ENCODE measurements at places on chromosomes 1 and 21. TPM values are rescaled to one million over a fixed set of nuclear protein-coding genes. Genes with fewer than 3 reads are reported as not detected.

Gene TNFRSF4
- not detected for total RNA-seq

Gene C1orf226
- 0.29 TPM for total RNA-seq

DNA sequence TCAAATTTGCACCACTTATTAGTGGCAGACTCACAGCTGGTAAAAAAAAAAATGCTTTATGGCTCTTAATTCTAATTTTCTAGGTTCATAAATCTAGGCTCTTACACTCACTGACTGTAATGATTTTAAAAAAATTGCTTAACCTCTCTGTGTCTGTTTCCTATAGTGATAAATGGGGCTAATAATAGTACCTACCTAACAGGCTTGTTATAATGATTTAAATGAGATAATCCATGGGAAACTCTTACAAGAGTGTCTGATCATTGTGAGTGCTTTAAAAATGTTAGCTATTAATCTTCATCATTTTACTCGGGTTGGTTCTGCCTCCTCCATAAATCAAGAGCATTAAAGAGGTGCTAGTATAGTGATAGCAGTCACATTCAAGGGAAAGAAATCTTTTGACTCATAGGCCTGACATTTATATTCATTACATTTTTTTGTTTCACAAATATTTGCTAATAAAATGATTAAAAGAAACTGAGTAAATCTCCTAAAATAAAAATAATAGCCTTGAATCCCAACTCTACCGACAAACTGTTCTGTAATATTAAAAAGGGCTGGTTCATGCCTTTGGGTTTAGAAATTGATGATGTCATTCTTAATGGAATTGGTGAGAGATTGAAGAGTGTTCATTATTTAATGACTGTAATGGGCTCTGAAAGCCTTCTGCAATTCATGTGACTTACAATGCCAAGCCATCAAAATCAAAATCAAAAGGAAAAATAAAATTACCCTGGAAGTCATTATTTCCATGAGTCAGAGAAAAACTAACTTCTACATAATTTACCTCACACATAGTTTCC lies 93.9 kb upstream of the PALMD start:
- no peak for DNase-seq

Gene SZT2
- 42.0 TPM for total RNA-seq

DNA sequence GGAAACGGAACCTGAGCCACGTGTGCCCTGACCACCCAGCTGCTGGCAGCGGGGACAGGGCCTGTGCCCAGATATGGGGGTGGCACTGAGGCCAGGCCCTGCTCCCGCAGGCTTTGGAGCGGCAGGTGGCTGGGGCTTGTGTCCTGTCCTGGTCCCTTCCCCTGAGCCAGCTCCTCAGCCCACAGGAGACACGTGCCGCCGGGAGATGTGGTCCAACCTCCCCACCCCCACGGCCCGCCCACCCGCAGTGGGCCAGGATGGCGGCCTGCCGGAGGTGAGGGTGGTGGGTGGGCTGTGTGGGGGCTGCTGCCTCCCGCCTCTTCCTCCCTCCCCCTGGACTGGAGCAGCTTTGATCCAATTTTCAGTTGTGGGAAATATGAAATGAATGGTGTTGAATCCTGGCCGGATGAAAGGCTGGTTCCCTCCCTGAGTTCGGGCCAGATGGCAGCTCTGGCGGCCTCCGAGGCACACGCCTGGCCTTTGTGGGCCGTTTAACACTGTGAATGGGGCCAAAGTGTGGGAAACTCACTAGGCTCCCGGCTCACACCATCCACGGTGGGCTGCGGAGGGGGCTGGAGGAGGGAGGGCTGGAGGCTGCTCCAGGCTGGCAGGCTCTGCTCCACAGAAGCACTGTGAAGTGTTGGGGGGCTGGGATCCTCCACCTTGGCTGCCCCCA lies 2.6 kb upstream of the HES5 start:
- DNase-seq: no peak

Gene PRXL2B
- total RNA-seq: 9.4 TPM

DNA sequence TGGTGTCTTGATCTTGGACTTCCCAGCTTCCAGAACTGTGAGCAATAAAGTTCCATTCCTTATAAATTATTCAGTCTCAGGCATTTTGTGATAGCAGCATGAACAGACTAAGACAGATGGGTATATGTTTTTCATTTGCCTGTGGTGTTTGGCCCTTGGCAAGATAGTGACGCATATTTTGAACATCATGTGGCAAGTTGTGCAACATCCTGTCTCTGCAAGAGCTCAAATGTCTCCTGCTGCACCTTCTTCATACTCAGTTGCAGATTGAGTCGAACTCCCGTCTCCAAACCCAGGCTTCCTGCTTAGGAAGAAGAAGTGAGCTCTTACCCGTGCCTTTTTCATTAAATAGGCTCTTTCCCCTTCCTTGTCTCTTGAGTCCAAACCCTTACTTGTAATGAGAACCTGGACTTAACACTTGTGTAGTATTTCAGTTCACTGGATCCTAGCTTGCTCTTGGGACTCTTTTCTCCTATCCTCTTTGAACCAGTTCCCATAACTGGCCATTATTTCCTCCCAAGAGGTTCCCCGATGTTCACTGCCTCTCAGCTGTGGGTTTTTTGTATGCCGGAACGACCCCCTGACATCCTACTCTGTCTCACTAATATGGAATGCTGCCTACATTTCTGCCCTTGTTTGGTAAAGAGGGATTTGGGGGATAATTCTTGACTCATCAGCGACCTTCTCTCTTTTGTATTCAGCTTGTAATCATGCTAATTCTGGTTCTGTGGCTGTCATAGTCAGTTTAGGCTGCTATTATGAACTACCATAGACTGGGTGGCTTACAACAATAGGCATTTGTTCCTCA lies 125.0 kb upstream of the KCNK2 start:
- peak; percentile 50 for DNase-seq

DNA sequence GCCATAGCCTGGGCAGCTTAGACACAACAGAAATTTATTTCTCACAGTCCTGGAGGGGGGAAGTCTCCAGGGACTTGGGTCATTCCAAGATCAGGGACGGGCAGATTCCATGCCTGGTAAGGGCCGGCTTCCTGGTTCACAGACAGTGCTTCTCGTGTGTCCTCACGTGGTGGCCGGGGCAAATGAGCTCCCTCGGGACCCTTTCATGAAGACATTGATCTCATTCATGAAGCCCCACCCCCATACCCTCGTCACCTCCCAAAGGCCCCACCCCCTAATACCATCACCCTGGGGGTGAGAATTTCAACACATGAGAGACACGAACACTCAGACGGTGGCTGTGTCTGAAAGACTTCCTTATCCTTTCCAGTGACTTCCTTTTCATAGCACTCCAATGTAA lies 51.5 kb downstream of the ACOT7 start:
- peak; percentile 84 for DNase-seq

- DNase-seq: peak; percentile 77
Observed at GRCh38 chr1:35539824-35540261, 17.4 kb downstream of the KIAA0319L start.

DNA sequence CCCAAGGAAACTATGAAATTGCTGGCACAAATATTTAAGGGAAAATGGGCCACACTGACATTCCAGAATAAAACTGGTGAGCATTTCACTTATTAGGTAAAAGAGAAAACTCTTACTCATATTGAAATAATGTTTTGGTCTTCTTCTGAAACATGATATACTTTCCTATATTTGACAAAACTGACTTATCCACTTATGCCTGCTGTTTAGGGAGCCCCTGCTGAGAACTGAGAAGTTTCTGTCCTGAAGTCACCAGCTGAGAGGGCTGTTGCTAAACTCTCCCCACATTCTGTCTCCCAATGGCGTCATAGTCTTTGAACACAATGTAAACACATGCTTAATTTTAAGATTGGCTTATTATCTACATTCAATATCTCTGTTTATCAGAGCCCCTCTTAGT lies 46.8 kb upstream of the ZC3H11B start:
- no peak for DNase-seq

DNA sequence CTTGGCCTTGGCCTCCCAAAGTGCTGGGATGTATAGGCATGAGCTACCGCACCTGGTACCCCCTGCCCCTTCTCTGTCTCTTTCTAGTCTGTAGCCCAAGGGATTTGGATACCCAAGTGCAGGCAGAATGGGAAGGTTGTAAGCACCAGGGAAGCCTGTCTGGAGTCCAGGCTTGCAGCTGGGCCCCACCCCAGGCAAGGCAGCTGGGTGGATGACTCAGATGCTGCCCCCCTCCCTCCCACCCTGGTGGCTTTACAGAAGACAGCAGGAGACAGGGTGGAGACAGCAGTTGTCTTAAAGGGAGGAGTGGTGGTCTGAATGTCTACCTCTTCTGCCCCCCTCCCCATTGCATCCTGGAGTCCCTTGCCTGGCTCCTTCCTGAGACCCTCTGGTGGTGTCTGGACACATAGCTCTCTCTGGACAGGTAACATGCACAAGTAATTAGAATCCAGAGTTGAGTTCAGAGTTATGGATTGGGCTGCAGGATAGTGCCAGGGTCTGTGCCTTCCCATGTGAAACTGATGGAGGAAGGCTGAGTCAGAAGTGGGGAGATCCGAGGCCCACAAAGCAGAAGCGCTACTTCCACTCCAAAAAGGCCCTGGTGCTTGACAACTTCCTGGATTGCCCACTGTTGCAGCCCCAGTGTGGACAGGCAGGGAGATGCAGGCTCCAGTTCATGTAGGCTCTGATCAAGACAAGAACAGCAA lies 5.1 kb downstream of the LMNA start:
- no peak for DNase-seq

Gene CD1E
- total RNA-seq: not detected

- no peak for DNase-seq
Observed at GRCh38 chr21:21828130-21828529, 829.9 kb downstream of the NCAM2 start.

Gene CFAP57
- not detected for total RNA-seq

DNA sequence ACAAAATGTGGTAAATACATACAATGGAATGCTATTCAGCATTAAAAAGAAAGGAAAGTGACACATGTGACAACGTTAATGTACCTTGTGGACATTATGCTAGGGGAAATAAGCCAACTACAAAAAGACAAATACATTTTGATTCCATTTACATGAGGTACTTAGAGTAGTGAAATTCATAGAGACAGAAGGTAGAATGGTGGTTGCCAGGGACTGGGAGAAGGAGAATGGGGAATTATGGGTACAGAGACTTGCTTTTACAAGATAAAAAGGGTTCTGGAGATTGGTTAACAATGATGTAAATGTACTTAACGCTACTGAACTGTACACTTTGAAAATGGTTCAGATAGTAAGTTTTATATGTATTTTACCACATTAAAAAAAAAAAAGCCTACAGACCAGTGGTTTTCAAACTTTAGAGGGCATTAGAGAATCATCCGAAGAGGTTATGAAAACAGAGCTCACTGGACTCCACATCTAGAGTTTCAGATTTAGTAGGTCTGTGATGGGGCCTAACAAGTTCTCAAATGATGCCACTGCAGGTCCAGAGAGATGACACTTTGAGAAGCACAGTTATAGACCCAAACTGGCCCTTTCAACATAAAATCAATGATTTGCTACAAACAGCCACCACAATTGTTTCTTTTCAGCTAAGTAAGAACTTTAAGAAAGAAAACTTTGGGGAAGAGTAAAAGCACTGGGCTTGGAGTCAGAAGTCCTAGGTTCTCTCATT lies 9.6 kb upstream of the ADCY10 start:
- DNase-seq: no peak

Gene FCRL1
- not detected for total RNA-seq

GRCh38 chr1:202592146-202592545 lies 118.1 kb downstream of the SYT2 start:
- no peak for DNase-seq

Gene TSSK3
- 1.8 TPM for total RNA-seq

Gene DNM3
- total RNA-seq: 0.72 TPM

DNA sequence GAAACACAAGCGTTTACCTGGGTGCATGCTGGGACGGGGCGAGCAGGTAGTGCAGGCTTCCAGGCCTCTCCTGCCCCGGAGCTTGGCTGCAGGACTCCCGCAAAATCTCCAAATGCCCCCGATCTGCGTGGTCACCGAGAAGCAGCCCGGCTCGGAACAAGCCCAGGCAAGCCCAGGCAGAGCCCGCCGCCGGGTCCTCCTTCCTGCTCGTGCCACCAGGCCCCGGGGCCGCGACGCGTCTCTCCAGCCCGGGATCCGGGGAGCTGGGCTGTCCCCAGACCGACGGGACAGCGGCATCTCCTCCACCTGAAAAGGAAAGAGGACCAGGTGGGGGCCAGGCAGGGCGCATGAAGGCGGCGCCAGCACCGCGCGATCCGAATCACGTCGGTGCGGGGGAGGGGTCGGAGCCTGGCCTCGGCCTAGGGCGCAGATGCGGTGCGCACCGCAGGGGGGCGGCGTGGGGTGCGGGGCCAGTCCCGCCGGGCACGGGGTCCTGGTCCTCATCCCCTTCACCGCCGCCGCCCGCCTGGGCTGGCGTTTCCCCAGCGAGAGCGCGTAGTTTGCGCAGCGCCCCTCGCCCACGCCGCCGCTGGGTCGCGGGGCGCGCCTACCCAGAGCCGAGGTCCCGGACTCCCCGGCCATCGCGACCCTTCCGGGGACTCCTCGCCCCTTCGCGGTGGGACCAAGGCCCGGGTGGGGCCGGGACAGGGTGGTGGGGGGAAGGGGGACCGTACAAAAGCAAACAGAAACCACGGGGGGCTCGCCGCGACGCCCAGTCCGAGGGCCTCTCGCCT lies 52.4 kb upstream of the H6PD start:
- peak; percentile 93 for DNase-seq

DNA sequence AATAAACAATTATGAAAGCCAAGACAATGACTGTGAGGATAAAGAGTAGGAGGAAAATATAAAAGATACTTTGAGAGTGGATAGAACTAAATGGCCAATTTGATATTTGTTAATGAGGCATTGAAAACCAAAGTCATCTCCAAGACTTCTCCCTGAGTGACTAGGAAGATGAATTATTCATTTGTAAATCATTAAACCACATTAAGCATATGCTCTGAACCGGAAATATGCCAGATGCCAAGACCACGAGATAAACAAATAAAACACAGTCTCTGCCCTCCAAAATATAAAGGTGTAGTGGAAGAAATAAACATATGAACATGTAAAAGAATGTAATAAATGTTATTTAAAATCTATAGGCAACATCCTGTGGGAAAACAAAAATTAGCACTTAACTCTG lies 78.8 kb downstream of the MRPL39 start:
- DNase-seq: no peak

Gene FNDC5
- total RNA-seq: not detected

Gene SPEN
- total RNA-seq: 24.8 TPM

- peak; percentile 1 for DNase-seq
Observed at GRCh38 chr1:207032528-207033017, at the start of gene C1orf116. C1orf116 (minus strand) TSS chr1:207032756; CDS start chr1:207027598, 5,158 bp downstream.

DNA sequence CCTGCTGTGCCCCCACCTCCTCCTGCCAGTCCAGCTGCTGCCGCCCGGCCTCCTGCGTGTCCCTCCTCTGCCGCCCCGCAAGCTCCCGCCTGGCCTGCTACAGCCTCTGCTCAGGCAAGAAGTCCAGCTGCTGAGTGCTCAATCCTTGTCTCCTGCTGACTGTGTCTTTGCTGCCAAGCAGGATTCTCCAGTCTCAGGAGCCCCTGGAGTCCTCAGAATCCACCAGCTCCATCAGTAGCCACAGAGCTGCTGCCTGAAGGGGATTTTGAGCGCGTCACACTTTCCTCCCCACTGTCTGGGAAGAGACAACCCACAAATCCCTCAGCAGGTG lies 973 bp downstream of the KRTAP10-11 start:
- DNase-seq: peak; percentile 47
